ENCODE measurements at places on chromosomes 12 and 14.

DNA sequence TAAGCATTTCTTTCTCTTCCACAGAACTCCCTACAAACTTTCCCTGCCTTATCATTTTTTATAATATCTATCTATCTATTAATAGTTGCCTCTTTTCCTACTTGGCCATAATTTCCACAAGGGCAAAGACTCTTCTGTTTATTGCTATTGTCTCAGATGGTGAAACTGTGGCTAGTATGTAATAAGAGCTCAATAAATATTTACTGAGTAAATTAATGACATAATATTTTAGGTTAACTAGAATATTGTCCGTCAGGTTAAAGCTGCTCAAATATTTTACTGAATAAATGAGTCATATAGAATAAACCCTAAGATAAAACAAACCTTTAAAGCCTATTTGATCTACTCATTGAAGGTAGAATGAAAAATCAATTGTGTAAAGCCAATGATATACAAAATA is 240.5 kb downstream of the PPFIA2 start:
- DNase-seq = no peak

DNA sequence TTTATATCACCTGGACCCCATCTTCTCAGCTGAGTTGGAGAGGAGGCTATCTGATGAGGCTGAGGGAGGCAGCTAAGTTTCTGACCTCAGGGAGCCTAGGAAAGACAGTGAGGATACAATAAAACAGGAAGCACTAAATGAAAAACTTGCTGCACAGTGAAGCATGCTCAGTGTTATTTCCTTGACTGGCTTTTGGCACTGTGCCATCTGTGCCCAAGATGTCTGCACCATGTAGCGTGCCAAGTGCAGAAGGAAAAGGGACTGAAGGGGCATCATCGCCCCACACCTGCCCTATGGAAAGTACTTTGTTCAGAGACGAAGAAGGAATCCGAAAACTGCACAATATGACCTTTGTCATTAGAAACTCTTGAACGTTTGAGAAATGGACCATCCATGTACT is 102.7 kb downstream of the ANO4 start:
- no peak for DNase-seq

GRCh38 chr12:109356577-109356976 is 8.9 kb downstream of the MYO1H start:
- no peak for DNase-seq

- peak; percentile 97 for DNase-seq
Measured at GRCh38 chr14:95265106-95266094, 54.3 kb downstream of the CLMN start.

- DNase-seq = no peak
Measured at GRCh38 chr12:104358353-104359003, 54.9 kb downstream of the EID3 start.

DNA sequence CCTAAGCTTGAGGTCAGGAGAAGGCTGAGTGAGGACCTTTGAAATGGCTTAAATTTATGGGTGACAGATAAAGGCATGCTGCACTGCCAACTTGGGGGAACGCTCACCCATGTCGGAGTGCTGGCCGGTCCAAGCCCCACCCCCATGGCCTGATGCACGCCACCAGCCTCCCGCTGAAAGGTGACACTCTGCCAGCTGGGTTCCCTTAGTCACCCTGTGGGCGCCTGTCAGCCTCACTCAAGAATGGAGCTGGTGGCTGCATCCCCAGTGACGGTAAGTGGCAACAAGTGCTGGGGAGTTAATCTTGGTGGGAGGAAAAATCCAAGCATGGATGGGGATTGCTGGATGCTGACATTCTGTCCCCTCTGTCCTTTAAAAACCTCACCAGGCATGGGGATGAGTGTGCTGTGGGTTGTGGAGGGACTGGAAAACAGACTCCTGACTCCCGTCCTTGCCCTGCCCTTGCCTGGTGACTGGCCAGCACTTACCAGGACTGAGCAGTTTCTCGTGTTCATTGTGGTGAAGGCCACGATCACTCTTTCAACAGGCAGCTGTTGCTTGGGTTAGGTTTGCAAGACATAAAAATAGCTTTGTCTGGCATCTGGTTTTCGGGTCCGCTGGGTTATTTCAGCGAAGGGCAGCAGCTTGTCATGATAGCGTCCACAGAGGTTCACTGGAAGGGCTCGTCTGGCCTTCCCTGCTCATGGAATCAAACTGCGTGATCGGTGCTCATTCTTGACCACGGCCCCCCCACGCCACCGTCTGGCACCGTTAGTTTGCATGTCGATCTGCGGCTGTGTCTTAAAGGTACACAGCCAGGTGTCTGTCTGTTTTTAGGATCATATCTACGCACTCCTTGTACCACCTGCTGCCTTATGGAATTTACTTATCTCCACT is 15.0 kb downstream of the ACACB start:
- no peak for DNase-seq
